Stimulated activated CD4-positive, alpha-beta T cell treated with anti-CD3 and anti-CD28 coated beads, Interleukin-2, amount 100 ng/mL, for 48 hours (primary cell): ENCODE measurements at places on chromosomes 7 and 10.

DNA sequence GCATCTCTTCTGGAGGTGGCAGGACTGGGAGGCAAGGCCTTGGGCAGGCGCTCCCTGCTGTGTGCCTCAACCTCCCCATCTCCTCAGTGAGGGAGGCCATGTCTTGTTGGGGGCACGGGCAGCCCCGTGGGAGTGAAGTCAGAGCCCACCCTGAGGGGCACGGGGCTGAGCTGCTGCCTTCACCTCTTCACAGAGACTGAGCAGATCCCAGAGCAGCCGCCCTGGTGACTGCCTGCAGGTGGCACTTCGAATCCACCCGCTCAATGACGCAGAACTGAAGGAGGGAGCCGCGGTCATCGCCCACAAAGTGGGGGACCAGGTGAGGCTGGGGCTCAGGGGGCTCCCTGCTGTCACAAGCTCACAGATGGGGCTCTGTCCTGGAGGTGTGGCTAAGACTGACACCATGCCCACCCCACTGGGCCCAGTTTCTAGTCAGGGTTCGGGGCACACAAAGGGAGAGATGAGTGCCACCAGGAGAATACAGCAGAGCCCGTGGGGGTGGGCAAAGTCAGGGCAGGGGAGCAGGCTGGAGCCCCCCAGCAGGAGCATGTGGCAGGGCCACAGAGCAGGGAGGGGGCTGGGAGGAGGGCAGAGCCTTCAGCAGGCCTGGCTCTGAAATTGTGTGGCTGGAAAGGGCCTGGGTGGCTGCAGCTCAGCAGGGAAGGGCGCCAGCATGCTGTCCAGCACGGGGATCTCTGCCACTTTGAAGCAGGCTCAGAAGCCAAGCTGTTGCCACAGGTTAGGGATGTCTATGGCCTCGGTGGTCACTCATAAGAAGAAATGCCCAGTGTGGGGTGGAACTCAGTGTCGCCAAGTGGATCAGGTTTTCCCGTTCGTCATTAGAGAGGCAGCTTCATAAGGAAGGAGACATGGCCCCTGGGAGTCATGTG, 18.8 kb upstream of the CHST12 start:
- no peak for DNase-seq

DNA sequence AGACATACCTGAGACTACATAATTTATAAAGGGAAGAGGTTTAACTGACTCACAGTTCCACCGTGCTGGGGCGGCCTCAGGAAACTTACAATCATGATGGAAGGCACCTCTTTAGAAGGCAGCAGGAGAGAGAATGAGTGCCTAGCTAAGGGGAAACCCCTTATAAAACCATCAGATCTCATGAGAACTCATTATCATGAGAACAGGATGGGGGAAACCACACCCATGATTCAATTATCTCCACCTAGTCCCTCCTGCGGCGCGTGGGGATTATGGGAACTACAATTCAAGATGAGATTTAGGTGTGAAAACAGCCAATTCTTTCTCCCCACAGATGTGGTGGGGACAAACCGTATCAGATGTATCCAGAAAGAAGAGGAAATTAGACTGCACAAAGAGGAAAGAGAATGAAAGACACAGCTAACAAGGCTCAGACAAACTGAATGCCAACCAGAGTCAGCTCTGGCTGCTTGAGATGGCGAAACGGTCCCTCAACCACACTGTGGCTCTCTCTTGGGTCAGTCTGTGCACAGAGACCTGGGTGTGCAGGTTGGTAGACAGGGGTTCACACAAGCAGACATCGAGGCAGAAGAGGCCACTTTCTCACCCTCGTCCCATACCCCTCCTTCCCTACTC, 375.6 kb downstream of the SFMBT2 start:
- DNase-seq: peak; percentile 25

- no peak for DNase-seq
Measured at GRCh38 chr10:1633783-1634182, 103.5 kb downstream of the ADARB2 start.

DNA sequence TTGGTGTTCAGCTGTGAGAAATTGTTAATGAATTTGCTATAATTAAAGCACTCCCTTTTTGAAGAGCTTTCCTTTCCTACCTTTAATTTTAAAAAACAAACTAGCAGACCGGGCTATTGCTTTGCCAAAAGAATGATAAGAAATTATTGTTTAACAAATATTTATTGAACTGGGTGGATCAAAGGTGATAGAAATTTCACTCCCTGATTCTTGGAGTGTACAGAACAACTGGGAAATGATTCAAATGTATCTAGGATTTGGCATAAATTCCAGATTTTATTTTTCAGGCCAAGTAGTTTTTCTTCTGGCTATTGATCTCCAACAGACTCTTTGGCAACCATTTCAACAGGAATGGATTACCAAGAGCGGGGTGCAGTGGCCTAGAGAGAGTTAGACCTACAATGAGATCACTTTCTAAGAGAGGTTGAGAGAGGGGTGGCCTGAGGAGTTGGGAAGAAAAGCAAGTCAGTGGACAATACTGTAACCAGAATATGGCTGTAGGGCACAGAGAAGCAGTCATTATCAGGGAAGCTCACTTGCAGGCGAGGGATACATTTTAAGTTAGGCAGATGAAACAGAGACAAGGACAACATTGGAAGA, 71.9 kb downstream of the PLXDC2 start:
- DNase-seq: no peak

- DNase-seq: no peak
Measured at GRCh38 chr10:129156406-129156805, 310.6 kb upstream of the MGMT start.

GRCh38 chr10:62763155-62763554, 41.4 kb upstream of the ADO start:
- DNase-seq: no peak

DNA sequence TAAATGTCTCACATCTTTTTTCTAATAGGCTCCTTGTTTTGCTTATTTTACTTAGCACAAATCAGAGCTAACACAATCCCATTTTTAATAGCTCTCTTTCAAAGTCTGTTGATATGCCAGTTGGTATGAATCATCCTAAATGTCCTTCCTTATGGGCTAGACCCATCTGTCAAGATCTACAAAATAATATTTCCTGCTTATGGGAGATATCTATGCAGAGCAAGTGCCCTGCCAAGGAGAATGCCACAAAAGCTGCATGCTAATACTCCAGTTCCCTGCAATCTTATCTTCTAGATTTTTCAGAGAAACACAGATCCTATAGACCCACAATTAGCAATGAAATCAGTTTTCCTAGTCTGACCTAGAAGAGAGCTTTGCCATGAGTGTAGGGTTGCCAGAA, 230.8 kb upstream of the NPVF start:
- no peak for DNase-seq

DNA sequence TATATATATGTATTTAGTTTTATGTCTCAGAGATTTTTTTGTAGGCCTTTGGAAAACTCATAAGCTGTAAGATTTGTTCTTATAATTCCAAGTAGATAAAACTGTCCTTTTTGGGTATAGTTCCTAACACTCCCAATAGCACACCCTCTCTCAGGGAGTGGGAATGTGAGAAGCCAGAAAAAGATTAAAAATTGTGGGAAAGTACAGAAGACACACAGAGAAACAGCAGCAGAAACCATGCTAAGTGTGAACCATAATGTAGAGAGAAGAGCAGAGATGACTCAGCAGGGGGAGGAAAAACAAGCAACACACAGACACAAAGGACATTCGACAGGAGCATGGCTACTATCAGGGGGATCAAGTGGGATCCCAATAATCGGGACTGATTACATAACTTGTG, 401.6 kb downstream of the MAGI2 start:
- no peak for DNase-seq

- no peak for DNase-seq
Measured at GRCh38 chr10:71471957-71472365, 75.2 kb downstream of the CDH23 start.

DNA sequence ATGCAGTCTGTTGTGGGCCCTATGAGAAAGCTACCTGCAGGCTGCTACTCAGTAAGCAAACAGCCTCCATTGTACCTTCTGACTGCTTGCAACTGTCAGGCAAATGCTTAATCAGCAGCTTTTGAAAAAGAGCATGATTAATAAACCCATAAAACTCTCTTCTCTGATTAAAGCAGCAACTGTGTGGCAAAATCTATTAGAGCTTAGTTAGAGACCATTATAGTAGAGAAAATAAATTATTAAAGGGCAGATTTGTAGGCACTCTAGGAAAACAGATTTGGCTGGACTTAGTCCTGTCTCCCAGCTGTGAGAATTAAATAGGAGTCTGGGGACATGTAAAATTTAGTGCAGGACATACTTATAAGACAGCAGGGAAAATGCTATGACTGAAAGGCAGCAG, 132.5 kb upstream of the WNT16 start:
- no peak for DNase-seq

DNA sequence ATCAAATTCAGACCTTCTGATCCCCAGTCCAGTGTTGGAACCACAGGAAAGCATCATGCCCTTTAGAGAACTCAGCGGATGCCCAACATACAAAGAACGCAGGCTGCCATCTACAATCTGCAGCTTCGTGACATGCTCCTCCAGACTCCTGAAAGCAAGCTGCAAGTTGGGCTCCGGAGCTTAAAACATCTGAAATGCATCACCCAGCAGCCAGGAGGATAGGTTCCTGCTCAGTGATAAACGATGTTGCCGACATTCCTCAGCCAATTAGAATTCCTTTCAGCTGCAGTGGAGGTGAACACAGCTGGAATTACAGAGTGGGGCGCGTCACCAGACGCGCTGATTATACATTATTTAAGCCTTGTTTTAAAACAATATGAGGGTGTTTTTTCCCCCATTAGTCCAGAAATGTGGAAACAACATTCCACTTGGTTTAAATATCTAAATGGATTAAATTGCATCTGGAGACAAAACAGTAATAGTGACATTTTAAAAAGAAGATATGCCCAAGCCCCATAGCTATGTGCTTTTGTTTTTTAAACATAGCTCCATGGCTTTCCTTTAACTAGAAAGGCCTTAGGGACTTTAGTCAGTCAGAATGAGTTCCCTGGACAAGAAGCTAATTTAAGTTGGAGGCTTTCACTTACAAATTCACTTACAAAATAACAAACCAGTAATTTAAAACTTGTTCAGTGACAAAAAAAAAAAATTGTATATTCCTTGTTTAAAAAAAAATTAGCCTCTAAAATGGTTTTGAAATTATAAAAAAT, 6.3 kb downstream of the SMURF1 start:
- no peak for DNase-seq

GRCh38 chr7:4268040-4268965, 413.8 kb upstream of the FOXK1 start:
- no peak for DNase-seq

DNA sequence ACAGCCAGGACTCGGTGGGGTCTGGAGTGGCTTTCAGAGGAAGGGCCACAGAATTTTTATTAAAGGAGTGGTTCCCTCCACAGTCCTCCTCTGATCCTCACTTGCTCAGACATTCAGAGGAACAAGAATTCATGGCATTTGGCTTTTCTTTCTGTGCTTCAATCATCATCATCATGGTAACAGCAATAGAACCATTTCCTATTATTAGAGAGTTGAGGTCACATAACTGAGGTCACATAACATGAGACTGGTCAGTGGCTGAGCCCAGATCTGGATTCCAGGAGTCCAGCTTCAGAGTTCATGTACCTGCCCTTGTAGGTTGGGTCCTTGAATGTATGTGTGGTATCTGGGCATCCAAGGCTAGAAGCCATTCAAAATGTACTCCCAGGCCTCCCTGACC, 177.3 kb upstream of the GRB10 start:
- no peak for DNase-seq

DNA sequence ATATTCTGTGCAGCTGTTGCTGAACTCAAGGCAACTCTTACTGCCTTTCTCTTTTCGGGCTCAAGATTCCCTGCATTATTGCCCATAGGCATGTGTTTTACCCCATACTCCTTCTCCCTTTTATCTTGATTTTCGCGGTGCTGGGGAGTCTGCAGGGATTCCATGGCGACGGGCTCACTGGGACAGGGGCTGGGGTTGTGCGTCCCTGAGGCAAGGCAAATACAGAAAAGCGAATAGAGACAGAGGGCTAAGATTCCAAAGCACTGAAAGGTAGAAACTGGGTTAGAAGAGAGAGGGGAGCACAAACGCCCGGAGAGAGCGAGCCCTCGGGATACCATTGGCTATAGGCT, 519 bp upstream of the RPP38 start:
- DNase-seq: no peak

- DNase-seq: no peak
Measured at GRCh38 chr7:13778967-13779366, 210.5 kb downstream of the ETV1 start.

- DNase-seq: no peak
Measured at GRCh38 chr7:159068893-159069448, 75.7 kb downstream of the VIPR2 start.

- DNase-seq: no peak
Measured at GRCh38 chr7:132836746-132837145, 245.1 kb downstream of the CHCHD3 start.

DNA sequence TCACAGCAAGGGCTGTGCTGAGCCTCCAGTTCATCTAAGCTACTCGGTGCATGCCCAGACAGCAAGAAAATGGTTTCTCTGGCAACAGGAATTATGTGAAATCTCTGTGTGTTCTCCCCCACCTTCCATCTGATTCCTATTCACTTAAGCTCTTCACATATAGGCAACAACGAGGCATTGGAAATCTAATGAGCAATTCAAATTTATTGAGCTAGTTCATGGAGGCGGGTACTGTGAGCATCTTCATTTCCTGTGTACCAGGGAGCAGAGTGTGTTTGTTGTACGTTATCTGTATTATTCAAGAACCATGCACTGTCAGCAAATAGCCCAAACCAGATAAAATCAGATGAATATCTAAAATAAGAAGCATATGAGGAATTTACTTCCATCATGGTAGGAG, 739.1 kb downstream of the MAGI2 start:
- DNase-seq: no peak

GRCh38 chr10:8319704-8320103, 265.2 kb downstream of the GATA3 start:
- DNase-seq: no peak

DNA sequence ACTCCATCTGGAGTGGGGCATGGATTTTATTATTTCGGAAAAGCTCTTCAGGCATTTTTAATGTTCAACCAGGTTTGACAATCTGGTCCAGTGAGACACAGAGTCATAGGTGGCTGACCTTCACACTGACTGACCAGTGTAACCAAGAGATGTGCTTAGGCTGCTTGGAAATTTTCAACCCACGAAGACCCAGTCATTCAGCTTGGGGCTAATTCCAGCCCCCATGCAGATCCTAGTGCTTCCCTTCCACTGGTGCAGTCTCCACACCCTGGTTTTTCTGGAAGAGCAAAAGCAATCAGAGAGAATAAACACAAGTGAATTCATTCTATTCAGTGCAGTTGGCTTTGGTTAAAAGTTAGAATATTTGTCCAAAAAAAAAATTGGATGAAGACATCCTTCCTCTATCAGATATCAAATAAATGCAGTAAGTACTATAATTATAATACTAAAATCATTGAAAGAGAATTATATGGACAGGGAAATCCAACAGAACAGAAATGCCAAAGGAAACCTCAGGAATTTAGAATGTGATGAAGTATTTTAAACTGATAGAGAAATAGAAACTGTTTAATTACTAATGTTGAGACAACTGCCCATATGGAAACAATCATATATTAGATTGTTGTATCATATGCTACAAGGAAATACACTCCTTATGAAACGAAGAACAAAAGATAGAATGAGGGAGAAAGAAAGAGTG, 178.0 kb downstream of the NPSR1 start:
- DNase-seq: no peak
